ENCODE measurements at places on chromosomes 13 and 19.
A peak's percentile ranks its signal among the peaks of the same experiment; 100 is the strongest.

DNA sequence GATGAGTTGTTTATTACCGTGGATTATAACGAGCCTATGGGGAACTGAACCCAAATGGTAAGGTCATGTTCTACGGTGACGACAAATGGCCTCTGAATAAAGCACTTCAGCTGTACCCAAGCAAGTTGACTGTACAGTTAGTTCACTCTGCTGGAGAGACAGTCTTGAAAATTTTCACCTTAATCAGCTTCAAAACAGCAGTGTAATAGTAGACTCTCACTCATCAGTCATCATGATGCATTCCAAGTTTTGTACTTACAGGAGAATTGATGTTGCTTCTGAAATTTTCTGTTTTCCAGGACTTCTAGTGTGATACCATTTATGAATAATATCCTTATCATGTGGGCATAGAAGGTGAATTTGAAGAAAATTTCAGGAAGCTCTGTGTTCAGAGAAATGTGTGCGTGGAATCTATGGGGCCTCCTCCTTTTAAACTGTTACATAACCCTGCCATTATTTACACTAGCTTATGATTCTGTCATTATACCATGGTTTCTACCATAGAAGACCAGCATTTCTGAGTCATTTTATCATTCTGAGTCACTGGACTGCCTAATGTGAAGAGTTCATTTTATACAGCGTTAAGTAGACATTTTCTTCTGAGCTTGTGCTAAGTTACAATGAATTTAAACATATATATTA is 96.9 kb downstream of the WDFY2 start:
- peak; percentile 52 for DNase-seq

GRCh38 chr19:33476151-33476707 is 45.4 kb downstream of the PEPD start:
- DNase-seq = no peak

DNA sequence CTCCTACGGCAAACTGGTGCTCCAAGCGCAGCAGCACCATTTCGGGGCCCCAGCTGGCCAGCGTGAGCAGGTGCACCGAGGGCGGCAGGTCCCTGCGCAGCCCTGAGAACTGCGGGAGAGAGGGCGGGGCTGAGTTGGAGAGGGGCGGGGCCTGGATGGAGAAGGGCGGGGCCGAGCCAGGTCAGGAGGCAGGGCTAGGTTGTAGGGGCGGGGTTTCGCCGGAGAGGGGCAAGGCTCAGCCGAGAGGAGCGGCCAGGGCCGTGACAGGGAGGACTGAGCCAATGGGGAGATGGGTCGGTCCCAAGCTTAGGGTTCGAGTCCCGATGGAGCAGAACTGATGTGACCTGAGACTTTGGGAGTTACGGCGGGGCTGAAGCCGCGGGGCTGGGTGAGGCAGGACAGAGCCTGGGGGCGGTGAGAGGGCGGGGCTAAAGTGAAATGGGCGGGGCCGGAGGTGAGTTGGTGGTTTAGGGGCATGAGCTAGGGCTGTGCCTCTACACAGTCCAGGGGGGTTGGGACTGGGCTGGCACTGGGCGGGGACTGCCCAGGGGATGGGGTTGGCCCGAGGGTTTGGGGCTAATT is 19.0 kb downstream of the MAN2B1 start:
- DNase-seq = peak; percentile 45

GRCh38 chr13:43309311-43309710 is 285.9 kb downstream of the DNAJC15 start:
- DNase-seq = no peak

DNA sequence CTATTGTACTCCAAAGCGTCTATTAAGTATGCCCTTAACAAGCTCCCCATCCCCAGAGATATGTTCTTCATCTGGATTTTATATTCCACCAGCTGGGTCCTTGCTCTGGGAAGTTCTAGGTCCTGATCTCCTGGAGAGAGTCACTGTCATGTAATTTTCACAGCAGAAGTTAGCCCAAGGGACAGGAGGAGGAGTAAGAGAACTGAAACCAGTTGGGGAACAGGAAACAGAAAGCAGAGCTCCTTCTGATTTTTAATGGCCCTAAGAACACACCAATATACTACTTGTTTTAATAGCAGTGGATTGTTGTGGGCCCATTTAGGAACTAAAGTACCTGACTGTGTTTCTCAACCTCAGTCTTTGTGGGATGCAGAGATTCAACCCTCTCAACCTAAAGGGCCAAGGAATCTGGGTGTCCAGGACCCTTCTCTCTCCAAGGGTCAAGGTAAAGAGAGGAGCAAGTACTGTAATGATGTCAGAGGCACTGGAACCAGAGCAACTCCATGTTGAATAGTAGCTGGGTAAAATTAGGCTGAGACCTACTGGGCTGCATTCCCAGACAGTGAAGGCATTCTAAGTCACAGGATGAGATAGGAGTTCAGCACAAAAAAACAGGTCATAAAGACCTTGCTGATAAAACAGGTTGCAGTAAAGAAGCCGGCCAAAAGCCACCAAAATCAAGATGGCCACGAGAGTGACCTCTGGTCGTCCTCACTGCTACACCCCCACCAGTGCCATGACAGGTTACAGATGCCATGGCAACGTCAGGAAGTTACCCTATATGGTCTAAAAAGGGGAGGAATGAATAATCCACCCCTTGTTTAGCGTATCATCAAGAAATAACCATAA is 8.1 kb upstream of the FPR3 start:
- DNase-seq = no peak

DNA sequence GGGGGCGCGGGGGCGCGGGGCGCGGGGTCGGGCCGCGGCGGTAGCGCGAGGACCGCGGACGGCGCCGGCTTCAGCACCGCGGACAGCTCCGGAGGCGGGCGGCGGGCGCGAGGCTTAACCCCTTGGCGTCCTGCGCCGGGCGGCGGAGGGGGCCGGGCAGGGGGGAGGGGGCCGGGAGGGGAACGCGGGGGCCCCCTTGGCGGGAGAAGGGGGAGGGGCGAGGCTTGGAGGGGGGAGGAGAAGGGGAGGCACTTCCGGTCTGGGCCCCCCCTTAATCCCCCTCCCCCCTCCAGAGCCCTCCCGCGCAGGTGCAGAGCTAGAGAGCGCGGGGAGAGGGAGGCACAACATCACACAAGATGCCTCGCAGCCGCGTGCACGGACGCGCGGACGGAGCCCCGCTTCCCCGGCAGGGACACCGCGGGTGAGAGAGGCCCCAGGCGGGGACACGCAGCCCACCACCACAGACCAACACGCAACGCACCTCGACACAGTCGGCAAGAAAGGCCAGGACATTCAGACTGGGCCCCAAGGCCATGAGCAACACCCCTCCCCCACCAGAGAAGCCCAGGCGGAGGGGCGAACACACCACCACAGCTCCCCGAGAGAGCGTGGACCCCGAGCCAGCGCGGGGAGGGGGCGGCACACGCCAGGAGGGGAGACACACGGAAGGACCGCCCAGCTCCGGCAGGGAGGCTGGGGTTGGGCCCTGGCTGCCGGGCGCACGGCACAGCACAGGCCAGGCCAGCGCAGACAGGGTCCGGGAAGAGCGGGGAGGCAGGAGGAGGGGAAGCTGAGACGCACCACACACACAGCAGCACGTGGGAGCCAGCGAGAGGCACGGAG is 24.1 kb downstream of the SHANK1 start:
- peak; percentile 16 for DNase-seq

DNA sequence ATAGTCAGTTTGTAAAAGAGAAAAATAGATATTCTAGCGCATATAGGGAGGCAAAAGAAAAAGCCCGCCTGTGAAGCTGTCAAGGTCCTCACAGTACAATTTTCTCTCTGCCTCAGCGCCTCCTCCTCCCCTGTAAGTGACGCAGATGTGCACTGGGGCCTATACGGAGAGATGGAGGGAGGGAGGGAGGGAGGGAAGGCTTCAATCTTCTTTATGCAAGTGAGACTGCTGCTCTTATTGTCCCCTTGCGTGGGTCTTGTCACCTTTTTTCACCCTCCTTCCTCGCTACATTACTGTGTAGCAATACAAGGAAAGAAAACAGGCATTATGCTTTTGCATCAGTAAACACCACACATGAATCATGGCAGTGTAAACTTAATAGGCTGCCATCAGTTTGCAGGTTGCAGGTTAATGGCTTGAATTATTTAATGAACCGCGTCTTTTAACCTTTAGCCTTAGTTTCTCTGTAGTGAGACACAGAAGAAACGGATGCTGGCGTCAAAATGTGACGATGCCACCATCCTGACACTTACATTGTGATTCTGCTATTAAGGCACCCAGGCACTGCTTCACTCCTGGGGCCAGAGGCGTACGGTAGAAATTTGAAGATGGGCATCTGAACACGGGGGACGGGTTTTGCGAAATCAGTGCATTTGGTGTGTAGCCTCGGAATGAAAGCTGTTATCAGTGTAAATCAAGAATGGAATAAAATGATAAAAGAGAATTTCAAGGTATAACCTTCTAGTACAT is at the start of gene KLHL1:
Gene KLHL1 (minus strand): TSS at position 97 of the 750 bp plus-strand sequence. CDS start 753 bp downstream, outside the sequence.
- no peak for DNase-seq

DNA sequence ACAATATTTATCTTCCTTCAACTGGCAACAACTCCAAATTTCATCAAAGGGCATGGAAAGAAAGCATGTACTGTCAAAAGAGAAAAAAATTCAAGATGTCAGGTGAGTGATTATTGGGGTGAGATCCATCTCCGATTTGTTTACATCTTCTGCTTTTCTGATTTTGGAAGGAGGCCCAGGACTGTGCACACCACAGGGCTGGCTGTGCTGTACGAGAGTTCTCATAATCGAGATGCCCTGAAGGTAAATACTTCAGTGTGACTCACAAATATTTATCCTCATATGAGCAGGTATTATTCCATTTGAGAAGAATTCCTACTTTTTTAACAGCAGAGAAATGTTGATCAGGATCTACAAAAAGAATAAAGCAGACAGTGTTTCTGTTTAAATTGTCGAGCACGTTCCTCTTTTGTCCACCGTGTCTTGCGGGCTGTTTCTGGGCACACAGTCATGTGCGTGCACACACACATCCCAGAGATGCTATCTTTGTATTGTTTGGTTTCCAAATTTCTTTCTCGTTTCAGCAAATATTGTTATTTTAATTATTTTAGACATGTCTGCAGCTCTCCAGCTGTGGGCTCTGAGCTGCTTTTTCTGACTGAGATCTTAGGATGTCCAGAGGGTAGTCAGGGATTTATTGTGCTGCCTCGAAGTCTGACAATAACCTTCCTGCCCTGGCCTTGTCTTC is 103.8 kb downstream of the KL start:
- no peak for DNase-seq

DNA sequence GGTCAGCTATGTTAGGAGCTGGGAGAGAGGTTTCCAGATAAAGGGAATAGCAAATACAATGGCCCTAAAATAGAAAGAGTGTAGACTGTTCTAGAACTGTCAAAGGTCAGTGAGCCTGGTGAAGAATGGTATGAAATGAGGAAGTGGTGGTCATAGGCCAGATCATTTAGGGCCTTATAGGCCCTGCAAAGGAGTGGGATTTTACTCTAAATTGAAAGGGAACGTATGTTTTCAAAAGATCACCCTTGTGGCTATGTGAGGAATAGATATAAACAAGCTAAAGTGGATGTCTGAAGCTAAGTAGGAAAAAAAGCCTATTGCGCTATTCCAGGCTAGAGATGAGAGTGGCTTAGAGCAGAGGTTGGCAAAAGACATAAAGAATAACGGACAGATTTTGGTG is 70.7 kb upstream of the TDRD3 start:
- no peak for DNase-seq

GRCh38 chr19:50518091-50519005 is 4.6 kb upstream of the ASPDH start:
- DNase-seq = no peak

- DNase-seq = no peak
Measured at GRCh38 chr19:8403098-8403819, 9.8 kb upstream of the MARCHF2 start.

GRCh38 chr13:91346850-91347201 is 661 bp upstream of the MIR17HG start:
- peak; percentile 73 for DNase-seq

DNA sequence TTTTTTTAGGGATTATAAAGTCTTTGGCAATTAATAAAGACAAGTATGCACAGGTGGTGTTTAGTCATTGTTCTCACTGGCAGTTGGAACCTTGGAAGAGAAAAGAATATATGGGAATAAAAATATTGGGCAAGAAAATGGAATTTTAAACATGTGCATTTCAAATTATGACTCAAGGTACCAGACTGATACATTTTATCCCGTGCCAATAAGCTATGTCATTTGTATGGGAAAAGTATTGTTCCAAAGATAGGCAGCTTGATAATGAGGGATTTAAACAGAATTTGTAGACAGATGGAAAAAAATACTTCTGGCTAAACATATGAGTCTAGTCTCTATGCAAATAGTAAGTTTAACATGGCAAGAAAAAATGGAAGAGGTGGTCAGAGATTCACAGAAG is 169.5 kb upstream of the UFM1 start:
- DNase-seq = no peak

Measured in activated CD4-positive, alpha-beta T cell treated with anti-CD3 and anti-CD28 coated beads, Interleukin-2, Interleukin-6, amounts not matched to agents 100 ng/mL and 50 ng/mL, durations not matched to agents 16 hours and 8 hours (primary cell).